Naive thymus-derived CD4-positive, alpha-beta T cell (primary cell): ENCODE measurements at places on chromosomes 3 and 15. TPM values are rescaled to one million over a fixed set of nuclear protein-coding genes. Genes with fewer than 3 reads are reported as not detected.

Gene CAMK2N2
- total RNA-seq: not detected

- peak; percentile 16 for DNase-seq
Measured at GRCh38 chr3:148861277-148861869, 3.7 kb upstream of the CPA3 start.

DNA sequence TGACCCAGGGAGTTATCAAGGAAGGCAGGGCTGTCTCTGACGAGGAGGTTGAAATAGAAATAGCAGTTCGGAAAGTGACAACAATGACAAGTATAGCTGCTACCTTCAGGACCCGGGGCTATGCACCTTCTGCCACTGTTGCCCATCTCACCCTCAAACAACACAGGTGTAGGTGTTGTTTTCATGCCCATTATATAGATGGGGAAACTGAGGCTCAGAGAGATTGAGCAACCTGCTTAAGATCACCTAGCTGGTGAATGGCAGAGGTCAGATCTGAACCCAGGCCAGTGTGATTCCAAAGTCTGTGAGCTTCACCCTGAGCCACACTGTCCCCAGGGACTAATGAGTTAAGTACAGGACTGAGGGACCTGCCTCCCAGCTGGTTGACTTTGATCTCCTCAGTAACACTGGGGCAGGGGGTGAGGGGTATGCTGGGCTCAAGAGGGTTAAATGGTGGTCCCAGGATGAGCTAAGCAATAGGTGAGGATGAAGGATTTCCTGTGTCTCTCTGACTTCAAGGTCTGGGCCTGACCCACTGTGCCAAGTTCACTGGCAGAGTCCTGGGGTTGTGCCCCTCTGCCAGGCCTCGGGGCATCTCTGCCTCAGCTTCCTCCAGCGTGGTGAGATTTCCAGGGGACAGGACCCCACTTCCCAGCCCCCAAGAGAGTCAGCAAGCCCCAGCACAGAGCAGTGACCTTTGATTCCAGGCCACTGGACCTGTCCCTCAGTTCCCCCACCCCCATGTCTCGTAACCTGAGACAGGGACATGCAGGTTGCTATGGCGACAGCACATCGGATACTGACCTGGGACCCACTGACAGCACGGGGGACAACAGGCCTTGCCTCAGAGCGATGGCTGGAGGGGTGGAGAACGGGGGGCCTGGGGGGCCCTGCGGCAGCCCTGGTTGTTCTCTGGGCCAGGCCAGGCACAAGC lies 35.0 kb downstream of the ATP2B2 start:
- no peak for DNase-seq

Gene GHSR
- not detected for total RNA-seq

Gene MEGF11
- not detected for total RNA-seq

Gene FETUB
- not detected for total RNA-seq

Gene MON1A
- total RNA-seq: 11.3 and 12.6 TPM in 2 replicates

Gene GOLGA6D
- not detected for total RNA-seq

Gene PLAAT1
- total RNA-seq: not detected

DNA sequence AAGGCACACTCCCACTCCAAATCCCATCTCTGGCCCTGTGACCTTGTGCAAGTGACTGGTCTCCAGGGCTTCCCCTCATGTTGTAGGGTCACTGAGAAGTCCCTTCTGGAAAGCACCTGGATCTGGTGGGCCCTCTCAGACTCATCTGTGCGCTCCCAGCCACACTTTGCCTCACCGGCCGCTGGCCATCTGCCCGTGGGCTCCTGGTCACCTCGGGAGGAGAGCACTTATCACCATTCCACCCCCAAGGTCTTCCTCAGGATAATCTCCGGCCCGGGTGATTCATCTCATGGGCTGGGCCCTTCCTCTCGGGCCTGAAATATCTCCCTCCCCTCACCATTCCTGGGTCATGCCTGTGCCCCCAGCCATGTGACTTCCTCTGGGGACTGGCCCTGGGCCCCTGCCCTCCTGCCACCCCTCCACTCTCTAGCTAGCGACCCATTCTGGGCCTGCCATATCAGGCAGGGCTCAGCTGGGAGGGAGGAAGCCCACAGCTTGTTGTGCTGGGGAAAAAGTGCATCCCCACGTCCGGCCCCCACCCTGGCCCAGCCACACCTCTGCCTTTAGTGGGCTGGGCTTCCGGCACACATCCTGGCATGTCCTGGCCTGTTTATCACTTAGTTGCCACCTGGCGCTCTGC lies 10.6 kb upstream of the WNT7A start:
- peak; percentile 72 for DNase-seq

Gene GNAT1
- not detected in 2 replicates for total RNA-seq

DNA sequence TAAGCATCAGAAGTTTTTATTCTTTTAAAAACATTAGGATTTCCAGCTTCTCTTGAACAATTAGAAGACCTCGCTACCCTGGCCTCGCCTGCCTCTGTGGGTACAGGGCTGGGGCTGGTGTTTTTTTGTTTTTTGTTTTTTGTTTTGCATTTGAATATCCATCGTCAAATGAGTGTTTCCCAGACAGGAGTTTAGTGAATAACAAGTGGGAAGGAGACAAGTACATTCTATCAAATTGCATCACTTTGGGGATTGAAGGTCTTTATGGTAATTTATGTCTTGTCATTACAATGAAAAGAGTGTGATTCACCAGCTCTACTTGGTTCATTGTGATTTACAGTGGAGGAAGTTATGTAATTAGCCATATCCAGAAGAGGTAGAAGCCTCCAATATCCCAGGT lies 161.1 kb upstream of the UBE2E1 start:
- DNase-seq: no peak

DNA sequence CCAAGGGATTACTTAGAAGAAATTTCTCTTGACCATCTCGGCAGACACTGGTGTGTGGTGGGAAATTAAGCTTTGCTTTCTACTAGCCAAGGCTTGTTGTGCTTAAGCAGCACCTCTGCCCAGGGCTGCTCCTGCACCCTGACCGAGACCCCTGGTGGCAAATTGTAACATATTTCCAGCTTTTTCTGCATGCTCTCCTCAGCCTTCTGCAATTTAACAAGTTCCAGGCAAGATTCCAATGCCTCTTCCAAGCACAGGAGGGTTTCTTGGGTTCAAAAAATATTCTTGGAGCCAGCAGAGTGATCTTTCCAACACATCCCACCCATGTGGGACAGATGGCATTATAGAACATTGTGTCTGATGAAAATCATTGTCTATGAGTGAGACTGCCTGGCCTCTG lies 210.5 kb downstream of the CLSTN2 start:
- no peak for DNase-seq

- DNase-seq: no peak
Measured at GRCh38 chr15:48109856-48110531, 10.8 kb upstream of the SLC24A5 start.

GRCh38 chr15:69841113-69841828 lies 256.4 kb downstream of the TLE3 start:
- no peak for DNase-seq

Gene PAQR5
- not detected in 2 replicates for total RNA-seq
